Activated CD4-positive, alpha-beta T cell treated with anti-CD3 and anti-CD28 coated beads, Interleukin-2, amount 10 ng/mL, durations not matched to agents 7 days and 5 days (primary cell): ENCODE measurements at places on chromosomes 4 and X.
A peak's percentile ranks its signal among the peaks of the same experiment; 100 is the strongest.

- no peak for DNase-seq
These were observed 614.8 kb upstream of the TECRL start for GRCh38 chr4:65023883-65024670.

DNA sequence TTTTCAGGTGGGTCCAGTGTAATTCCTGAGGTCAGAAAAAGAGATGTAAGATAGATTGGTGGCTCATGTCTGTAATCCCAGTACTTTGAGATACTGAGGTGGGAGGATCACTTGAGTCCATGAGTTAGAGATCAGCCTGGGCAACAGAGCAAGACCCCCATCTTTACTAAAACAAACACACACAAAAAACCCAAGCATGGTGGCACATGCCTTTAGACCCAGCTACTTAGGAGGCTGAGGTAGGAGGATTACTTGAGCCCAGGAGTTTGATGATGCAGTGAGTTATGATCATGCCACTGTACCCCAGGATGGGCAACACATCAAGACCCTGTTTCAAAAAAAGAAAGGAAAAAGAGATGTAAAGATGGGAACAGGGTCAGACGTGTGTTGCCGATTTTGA, 857.4 kb upstream of the NDST4 start:
- DNase-seq = no peak

- DNase-seq = no peak
These were observed 37.6 kb downstream of the MAGEA9 start for GRCh38 chrX:149819371-149819770.

DNA sequence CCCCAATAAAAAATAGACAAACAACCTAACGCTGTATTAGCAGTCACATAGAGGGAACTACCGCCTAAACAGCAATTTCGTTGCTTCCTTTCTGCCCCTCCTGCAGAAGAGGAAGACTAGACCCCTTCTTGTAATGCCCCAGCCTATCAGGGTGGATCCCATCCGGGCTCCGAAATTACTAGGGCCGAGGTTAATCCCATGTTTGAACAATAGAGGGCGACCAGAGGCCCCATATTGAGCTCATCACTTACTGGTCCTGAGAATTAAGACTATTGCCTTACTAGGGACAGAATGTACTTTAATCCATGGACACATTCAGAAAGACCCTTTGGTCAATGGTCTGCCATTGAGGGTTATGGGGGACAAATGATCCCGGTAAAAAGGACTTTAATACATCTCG, 11.8 kb upstream of the ZNF630 start:
- DNase-seq = peak; percentile 51
